Epithelial cell of esophagus (primary cell): ENCODE measurements at places on chromosomes 12 and 14.
A peak's percentile ranks its signal among the peaks of the same experiment; 100 is the strongest.

DNA sequence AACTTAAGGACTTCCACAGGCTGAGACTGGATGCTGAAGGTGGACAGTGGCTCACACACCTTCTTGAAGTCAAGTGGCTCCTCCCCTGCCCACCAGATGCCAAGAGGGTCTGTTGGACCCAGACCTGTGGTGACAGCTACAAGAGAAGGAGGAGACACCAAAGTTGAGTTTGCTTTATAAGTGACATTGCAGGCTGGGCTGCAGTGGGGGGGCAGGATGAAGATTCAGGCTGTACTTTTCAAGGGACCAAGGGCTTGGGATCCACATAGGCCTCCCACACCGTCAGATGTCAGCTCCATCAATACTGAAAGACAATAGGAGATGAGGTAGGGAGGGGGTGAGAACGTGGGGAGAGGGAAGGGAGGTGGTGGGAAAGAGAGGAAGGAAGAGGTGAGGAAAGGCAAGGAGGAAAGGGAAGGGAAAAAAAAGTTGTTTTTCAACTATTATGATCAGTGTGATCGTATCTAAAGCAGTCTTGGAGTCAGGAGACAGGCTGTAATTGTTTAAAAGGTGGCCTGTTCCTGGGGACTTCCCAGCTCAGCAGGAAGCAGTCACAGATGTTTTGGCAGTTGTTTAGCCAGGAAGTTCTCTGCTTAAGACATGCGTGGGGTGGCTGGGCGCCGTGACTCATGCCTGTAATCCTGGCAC is 84.1 kb upstream of the RESF1 start:
- peak; percentile 84 for DNase-seq

- peak; percentile 94 for DNase-seq
These were observed 9.1 kb downstream of the C12orf76 start for GRCh38 chr12:110039085-110039807.

- DNase-seq, result no peak
These were observed 2.5 kb upstream of the CACNA2D4 start for GRCh38 chr12:1920971-1921370.

DNA sequence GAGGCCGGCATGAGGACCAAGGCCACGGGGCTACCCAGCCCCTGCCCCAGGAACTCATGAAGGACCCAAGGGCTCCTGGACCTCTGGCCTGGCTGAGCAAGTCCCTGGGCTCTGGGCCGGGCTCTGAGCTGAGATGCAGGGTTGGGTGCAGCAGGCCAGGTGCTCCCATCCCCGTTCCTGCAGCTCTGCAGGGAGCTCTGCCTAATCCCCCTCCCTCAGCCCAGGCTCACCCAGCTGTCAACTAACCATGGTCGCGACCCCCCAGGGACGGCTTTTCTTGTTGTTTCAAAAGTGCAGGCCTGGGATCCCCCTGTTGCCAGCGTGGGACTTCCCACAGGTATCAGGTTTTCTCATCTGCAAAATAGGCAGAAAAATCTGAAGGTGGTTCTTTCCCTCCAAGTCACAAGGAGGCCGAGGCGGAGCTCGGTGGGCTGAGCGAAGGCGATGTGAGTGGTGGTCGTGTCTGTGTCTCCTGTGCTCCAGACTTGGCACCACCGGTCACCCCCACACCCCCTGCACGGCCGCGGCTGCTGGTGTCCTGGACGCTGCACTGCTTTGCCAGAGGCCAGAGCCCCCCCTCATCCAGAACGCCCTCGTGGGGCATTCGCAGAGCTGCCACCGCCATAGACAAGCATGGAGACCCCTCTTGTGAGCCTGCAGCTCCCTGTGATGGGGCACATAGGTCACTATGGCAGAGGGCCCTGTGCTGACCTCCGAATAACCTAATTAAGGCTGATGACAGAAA is 22.5 kb upstream of the GALNT9 start:
- DNase-seq, result no peak

GRCh38 chr12:117360551-117361346 is 677 bp downstream of the NOS1 start:
- no peak for DNase-seq

DNA sequence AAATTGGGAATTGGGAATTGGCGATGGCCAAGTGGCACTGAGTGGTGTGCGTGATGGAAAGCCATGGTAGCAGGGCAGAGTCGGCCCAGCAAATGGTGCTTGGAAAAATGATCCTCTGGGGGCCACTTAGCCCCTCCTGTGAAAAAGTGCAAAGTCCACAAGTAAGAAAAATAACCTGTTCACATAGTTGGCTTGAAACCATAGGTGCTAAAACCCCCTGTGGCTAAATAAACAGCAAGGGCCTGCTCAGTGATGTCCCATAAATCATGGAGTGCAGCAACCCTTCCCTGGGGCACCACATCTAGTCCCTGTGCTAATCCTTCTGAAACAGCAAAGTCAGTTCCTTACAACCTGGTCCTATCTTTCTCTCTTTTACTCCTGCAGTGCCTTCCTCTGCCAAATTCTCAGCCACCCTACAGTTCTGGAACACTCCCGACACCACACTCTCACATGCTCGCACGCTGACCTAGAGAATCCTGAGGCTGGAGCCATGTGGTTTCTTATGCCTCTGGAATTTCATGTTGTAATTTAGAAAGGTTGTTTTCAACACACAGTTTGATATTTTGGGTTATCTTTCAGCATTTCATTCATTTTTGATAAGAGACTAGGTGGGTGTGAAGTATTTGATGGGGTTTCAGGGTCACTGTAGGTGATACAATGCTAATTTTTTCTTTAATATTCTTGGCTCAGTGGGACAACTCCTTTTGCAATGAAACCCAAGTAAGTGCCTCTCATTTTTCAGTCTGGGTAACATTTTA is 123.6 kb downstream of the SMOC1 start:
- DNase-seq, result no peak

- DNase-seq, result no peak
These were observed 103.8 kb upstream of the FKBP4 start for GRCh38 chr12:2691006-2691344.

DNA sequence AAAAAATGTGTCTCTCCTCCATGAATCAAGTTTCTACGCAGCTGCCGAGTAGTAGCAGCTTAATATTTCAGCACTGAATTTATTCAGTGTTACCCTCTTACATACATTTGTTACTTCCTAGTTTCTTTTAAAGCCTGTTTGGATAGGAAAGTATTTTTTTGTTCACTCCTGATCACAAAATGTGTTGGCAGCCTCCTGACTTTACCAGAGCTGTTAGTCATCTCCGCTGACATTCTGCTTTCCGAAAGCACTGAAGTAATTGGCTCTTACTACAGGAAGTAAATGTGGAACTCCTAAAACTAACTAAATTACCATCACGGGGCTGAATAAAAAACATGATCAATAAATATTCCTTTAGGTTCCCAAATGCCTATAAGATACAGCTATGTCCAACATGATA is 225.5 kb downstream of the EPS8 start:
- peak; percentile 68 for DNase-seq

GRCh38 chr12:106025129-106025528 is 113.6 kb downstream of the NUAK1 start:
- no peak for DNase-seq

- DNase-seq, result peak; percentile 97
These were observed 51.6 kb downstream of the PLEKHG3 start for GRCh38 chr14:64755781-64756221.

DNA sequence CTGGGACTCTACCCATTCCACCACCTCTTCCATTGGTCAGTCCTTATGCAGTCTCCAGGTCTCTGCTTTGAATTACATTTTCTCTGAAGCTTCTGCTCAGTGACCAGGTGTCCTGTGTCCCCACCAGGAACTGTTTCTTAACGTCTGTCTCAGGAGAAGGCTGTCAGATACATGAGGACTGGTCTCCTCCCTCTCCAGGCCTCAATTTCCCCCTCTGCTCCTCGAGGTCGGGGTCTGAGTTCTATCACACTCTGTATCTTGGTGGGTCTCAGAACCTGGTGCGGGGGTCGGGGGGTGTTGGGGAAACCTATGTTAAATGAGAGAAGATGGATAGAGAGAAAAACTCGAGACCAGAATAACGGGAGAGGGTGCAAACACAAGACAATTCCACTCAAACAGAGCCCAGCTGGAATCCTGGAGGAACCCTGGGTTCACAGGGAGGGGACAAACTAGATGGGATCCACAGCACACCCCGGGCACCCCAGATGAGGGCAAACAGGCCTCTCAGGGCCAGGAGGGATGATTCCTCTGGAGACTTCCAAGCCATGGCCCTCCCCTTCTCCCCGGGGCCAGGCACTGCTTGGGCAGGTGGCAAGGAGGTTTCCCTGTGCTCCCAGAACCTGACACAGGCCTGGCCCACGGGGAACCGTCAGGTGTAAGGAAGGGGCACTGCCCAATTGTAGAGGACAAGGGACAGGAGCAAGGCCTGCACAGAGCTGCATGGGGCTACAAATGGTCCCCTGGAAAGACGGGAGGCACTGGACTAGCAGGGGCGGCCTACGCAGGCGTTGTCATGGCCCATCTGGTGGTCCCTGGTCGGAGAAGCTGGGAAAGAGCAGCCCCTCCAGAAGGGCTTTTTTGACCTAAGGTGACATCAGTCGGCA is 313.2 kb upstream of the DIO3 start:
- no peak for DNase-seq

- DNase-seq, result no peak
These were observed 20.3 kb upstream of the HSPB8 start for GRCh38 chr12:119158402-119158801.

DNA sequence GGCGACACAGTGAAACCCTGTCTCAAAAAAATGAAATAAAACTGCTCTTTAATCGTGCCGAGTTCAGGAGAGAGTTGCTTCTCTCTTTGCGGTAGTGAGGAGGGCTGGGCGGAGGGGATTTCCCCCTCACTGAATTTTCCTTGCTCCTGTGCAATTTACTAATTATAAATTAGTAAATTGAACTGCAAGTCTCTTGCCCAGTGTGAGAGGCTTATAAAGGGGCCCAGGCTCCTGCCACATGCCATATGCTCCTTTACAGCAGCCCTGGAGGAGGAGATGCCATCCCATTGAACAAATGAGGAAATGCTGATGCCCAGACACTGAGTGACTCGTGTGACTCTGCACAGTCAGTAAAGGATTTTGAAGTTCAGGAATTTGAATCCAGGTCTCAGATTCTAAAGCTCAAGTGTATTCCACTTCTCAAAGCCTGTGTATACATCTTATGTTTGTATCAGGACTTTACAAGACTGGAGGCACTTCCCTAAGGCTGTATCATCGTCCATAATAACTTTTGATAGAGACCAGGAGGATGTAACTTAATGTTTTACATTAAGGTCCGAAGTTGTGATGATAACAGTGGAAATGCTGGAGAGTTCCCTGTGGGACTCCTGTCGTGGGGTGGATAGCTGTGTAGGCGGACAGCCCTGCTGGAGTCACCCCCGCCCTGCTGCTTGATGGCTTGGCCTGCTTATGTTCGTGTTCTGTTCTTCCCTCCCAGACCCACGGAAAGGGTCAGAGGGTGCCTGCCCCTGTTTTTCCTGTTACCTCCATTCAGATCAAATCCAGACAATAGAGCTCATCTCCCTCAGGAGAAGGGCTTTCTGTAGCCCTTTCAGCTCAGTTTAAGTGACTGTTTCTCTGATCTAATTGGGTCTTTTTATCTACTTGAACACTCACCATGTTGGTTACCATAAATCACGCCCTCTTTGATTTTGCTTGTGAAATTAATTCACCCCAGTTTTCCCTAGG is 13.9 kb downstream of the PELI2 start:
- DNase-seq, result no peak

DNA sequence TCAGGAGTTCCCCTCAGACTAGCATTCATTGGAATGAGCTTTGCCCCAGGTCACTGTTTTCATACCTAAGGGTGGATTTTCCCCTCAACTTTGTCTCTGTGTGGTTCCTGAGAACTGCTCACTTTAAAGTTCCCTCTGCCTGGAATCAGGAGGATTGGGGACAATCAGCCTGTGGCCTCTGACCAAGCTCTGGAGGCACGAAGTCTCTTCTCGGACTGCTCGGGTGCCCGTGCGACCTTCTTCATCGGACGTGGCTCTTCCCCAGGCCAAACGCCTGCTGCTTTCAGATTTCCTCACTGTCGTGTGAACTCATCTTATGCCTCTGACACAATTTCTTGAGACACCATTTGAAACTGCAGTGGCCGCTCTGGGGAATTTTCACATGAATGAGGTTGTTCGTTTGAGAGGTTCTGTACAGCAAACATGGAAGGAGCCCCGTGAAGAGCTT is 153.7 kb upstream of the PZP start:
- no peak for DNase-seq

- DNase-seq, result no peak
These were observed 77.5 kb downstream of the PELI2 start for GRCh38 chr14:56195704-56196103.

DNA sequence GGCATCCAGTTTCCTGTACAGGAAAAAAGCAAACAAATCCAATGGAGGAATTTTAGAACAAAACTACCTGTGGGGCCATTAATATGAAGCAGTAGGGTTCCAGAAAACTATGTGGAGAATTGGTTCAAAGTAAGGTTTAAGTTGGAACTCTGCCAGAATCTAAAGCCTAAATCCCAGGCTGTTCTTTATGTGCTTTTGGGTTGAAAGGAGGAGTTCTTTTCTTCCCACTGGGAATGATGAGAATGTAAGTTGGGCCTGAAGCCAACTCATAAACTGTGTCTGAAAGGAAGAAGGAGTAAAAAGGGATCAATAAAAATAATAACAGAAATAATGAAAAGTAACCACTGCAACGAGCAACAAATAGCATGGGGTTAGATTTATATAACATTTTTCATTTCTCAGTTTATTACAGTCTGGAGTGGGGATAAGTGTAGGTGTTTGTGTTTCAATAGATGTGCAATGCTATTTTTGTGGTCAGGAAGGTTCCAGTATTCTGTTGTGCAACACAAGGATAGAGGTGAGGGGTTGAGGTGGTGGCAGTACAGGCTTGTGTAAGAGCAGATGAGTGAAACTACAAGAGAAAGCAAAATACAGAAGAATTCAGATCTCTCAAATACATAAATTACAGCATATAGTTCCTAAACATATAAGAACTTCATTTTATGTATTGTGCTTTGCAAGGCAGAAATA is 373.6 kb downstream of the EMP1 start:
- no peak for DNase-seq

GRCh38 chr12:8012651-8013309 is 19.7 kb upstream of the FOXJ2 start:
- DNase-seq, result peak; percentile 57

DNA sequence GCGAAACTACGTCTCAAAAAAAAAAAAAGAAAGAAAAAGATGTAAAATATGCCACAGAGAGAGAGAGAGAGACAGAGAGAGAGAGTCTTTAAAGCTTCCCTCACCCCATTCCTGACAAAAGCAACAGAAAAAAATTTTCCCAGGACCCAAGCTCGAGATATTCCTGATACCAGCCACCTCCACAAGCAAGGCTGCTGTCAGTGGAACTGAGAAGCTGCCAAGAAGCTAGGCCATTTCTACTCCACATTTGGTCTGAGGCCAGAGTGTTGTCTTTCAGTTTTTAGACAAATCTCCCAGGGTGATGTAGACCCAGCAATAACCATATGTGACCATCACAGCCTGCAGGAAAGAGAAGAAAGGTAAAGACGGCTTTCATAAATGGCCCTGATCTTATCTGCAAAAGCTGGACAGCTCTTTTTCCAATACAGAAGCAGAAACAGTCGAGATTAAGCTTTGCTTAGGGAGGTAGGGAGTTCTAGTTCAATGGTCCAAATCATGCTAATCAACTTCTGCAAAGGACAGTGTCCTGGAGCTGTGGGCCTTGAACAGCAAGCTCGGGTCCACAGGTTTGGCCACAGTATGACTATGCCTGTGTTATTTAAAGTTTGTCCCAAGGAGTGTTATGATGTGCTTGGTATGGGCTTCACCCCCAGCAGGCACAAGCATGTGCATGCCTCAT is 130.3 kb upstream of the NUDT4 start:
- no peak for DNase-seq

- no peak for DNase-seq
These were observed 51.1 kb upstream of the RIC8B start for GRCh38 chr12:106723416-106723815.
